Airway epithelial cell (primary cell): ENCODE measurements at places on chromosomes 1 and 21. TPM values are rescaled to one million over a fixed set of nuclear protein-coding genes. Genes with fewer than 3 reads are reported as not detected.

FALEC gene
- 0.63 TPM in 1 of 2 replicates, not detected in the other for total RNA-seq

ZMYND12 gene
- 0.09 and 0.99 TPM in 2 replicates for total RNA-seq

HMCN1 gene
- 0.46 and 1.3 TPM in 2 replicates for total RNA-seq

THEM4 gene
- total RNA-seq = 9.1 and 14.0 TPM in 2 replicates

OR2T33 gene
- total RNA-seq = not detected in 2 replicates
